ENCODE measurements at places on chromosomes 13 and 19.
A peak's percentile ranks its signal among the peaks of the same experiment; 100 is the strongest.

GRCh38 chr13:38636761-38637160 lies 50.1 kb upstream of the FREM2 start:
- DNase-seq, result peak; percentile 13

DNA sequence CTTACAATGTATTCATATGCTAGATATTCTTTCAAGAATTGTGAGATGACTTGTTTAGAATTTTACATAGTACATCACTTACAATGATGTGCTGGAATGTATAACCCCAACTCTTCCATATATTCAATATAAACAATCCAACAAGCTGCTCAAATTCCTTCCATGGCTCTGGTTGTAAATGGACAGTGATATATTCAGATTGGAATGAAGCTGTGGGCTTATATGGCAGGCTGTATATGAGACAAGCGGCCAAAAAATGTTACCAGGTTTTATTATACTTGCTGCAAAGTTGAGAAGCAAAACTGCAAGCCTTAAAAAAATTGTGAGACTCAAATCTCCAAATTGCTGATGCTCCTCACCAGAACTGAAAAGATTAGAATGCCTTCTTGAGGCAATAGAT lies 83.6 kb upstream of the KLF12 start:
- DNase-seq, result peak; percentile 22

- no peak for DNase-seq
These were observed 70.1 kb downstream of the CAB39L start for GRCh38 chr13:49373716-49374115.

DNA sequence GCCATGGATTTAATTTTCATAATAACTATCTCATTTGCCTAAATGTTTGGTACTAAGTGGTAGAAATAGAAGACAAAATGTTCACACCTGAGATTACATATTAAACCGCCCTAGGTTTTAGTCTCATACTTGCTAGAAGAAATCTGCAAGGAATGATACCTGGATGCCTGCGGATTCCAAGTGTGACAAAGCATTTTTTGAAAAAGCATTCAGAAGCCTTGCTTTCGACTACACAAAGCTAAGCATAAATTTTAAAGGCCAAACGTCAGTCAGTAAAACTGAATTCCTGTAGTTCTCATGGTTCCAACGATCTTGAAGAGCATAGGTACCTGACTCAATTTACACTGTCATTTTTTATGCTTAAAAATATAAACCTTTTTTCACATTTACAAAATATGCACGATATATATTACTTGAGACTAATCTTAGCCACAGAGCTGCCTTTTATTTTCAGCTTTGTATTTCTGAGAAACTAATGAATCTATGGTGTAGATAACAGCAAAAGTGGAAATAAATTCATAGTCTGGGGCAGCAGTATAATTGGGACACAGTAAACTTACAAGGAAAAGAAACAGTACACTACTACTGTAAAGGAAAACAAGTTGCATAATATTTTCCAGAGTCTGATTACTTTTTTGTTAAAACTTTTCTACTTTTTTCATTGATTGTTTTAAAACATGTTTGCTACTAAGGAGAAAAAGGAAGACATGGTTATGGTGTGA lies 1.2 kb upstream of the LRRC63 start:
- peak; percentile 13 for DNase-seq
